ENCODE measurements at places on chromosomes 7 and 10.

DNA sequence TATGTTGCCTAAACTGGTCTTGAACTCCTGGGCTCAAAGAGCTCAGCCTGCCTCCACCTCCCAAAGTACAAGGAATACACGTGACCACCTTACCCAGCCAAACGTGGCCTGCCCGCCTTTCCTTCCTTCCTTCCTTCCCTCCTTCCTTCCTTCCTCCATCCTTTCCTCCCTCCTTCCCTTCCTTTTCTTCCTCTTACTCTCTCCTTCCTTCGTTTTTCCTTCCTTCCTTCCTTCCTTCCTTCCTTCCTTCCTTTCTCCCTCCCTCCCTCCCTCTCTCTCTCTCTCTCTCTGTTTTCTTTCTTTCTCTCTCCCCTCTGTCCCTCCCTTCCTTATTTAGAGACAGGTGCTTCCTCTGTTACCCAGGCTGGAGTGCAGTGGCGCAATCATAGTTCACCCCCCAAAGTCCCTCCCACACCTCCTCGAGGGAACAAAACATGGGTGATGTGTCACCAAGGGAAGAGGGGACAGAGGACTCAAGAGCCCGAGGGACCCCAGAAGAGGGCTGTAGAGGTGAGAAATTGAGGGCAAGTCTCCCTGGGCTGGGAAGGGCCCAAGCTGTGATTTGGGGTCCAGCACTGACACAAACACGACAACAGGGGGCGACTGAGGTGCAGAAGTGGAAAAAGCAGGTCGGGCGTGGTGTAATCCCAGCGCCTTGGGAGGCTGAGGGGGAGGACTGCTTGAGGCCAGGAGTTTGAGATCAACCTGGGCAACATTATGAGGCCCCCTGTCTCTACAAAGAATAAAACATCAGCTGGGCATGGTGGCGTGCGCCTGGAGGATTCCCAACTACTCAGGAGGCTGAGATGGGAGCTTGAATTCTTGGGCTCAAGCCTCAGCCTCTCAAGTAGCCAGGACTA lies 28.1 kb downstream of the EPHB4 start:
- peak; percentile 12 for DNase-seq

- DNase-seq: no peak
Observed at GRCh38 chr7:140417456-140418155, 13.7 kb downstream of the RAB19 start.

- DNase-seq: no peak
Observed at GRCh38 chr10:48195803-48196202, 78.7 kb downstream of the FRMPD2 start.

DNA sequence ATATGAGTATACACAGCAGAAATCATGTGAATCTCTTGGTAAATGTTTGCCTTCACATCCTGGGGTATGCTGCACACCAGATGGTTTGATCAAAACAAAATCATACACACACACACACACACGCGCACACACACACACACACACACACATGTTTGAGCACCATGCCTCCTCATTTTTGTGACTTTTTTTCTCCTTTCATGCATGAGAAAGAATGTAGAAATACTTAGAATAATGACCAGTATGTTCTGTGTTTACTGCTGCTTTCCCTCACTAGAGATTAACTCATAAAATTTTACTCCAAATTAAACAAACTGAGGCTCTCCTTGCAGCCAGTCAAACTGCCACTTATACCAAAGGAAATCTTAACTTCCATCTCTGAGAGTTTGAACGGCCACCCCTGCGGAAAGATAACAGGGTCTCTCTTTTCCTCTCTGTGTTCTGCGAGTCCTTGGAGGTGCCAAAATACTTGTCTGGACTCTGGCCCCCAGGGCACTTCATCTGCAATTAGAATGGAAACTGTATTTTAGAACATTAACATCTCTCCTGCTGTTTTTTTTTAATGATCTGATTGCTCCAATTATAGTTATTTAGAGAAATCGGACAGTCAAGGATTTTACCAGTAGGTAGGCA lies 320.8 kb upstream of the NFE2L3 start:
- DNase-seq: no peak

GRCh38 chr10:77165445-77166208 lies 472.0 kb downstream of the KCNMA1 start:
- DNase-seq: no peak

GRCh38 chr10:50387732-50388073 lies 136.4 kb upstream of the ASAH2 start:
- DNase-seq: no peak

DNA sequence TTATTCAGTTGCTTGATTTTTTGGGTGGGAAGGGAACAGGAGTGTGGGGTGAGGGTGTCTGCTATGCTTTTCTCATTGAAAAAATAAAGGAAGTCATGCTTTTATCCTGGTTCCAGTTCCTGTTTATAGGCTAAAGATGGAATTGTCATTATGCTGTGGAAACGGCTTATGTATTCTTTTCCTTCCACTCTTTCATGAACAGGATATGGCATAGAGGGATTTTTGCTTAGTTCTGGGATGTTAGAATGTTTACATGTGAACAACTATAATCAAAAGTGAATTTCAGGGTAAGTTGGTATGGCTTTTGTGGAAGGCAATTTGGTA lies 35.9 kb upstream of the PTPN12 start:
- no peak for DNase-seq

DNA sequence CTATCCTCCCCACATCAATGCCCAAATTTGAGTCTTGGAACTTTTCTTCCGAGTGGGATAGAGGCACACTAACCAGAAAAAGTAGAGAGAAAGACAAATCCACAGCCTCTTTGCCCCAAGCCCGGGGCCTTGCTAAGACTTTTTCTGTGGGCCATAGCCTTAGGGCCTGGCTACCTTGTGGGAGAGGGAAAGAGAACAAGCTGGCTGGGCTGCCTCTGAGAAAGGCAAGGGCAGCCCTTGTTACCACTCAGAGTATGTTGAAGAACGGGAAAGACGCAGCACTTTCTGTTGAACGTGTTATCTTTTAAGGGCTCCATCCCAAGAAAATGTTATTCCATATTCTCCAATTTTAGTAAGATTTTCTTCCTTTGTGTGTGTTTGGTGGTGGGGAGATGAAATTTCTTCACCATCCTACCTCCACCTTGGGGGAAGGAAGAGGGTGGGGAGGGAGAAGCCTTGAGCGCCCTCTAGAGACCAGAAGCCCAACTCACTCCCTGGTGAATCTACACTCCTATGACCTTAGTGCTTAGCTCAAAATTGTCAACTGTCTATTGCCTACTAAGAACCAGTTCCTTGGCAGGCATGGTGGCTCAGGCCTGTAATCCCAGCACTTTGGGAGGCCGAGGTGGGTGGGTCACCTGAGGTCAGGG lies 3.9 kb upstream of the NRF1 start:
- DNase-seq: no peak

Data from activated CD8-positive, alpha-beta memory T cell treated with anti-CD3 and anti-CD28 coated beads for 1 hour (primary cell).